ENCODE measurements at places on chromosomes 12 and 14.

- H3K27ac ChIP-seq = no peak overlapping the region
- H3K36me3 ChIP-seq = no peaks in the 10 kb centered on the region
- H3K27me3 ChIP-seq = no peaks in the 10 kb centered on the region
- H3K4me1 ChIP-seq = peaks cover 17% of the 10 kb centered on the region
- DNase-seq = no peak
- no peak overlapping the region for H3K4me3 ChIP-seq
Observed at GRCh38 chr14:64468451-64468850, 3.2 kb downstream of the AKAP5 start.

DNA sequence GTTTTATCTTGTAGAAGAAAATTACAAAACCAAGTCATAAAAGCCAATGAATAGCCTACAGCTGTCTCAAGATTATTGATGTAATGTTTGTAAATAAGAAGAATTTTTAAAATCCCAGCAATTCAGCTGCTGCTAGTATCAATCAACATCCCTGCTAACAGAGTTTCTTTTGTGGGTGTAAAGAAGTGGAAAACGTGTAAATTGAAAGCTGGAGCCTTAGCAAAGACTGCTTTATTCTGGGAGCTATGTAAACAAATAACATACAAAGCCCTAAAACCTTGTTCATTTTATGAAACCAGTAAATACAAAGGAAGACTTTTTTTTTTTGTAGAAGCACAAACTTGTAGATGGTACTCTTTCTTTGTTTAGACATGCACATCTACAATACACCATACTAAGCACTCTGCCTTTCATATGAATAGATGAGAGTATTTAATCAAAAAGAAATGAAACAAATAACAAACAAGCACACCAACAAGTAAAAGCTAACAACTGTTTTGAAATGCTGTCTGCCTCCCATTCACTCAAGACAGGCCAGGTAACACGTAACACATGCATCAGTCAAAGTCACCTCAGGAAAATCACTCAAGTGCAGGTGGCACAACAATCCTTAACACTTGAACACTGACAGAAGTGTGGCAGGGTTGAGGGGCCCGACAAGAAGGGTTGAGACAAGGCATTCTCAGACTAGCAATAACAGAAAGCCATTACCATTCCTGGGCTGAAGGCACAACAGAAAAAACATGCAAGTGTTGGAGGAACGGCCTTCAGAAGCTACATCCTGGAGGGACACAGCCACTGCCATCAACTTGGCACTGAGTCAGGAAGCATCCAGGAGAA lies 1364.0 kb upstream of the SEL1L start:
- no peaks in the 10 kb centered on the region for H3K4me1 ChIP-seq
- no peaks in the 10 kb centered on the region for H3K27me3 ChIP-seq
- H3K36me3 ChIP-seq = no peaks in the 10 kb centered on the region
- no peak overlapping the region for H3K4me3 ChIP-seq
- no peak for DNase-seq
- H3K27ac ChIP-seq = no peak overlapping the region

DNA sequence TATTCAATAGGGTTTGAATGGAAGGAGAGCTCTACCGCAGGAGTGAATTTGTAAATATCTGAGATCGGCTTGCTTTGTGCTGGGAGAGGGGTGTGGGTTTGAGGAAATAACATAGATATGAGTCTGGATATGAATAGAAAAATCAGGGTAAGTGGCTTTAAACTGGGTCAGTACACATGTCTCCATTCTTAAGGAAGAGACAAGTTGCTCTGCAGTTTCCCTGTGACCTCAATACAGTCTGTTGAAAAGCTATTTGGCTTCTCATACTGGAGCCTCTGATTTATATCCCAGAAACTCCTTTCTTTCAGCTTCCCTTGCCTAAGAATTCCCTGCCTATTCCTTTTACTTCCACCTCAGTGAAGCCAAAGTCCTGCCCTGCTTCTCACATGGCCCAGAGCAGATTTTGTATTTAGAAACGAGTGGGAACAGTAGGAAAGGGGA lies 153.5 kb upstream of the ATF7IP start:
- H3K4me3 ChIP-seq = no peak overlapping the region
- H3K4me1 ChIP-seq = no peaks in the 10 kb centered on the region
- no peaks in the 10 kb centered on the region for H3K36me3 ChIP-seq
- no peaks in the 10 kb centered on the region for H3K27me3 ChIP-seq
- H3K27ac ChIP-seq = no peak overlapping the region

- DNase-seq = no peak
- no peaks in the 10 kb centered on the region for H3K27me3 ChIP-seq
- H3K4me3 ChIP-seq = no peak overlapping the region
- no peaks in the 10 kb centered on the region for H3K4me1 ChIP-seq
- H3K27ac ChIP-seq = no peak overlapping the region
Observed at GRCh38 chr12:25839470-25839869, 119.0 kb upstream of the RASSF8 start.

DNA sequence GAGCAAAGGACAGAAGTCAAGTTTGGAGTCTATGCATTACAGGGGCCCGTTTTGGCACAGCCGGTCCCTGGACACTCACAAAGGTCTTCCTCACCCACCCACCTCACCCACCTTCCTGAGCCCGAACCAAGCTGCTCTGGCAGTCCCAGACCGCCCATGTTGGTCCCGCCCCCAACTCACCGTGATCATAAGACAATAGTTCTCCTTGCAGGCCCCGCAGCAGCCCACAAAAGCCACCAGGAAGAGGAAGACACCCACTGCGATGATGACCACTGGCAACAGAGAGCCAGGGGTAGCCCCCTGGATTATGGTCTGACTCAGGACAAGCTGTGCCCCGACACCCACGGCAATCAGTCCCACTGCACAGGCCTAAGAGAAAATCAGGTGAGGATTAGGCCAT lies 1.8 kb downstream of the CD63 start:
- H3K27ac ChIP-seq = peak overlapping the region; percentile 89
- H3K4me3 ChIP-seq = peak overlapping the region; percentile 73
- no peaks in the 10 kb centered on the region for H3K27me3 ChIP-seq
- H3K4me1 ChIP-seq = peaks cover 82% of the 10 kb centered on the region
- no peak for DNase-seq
- peaks cover 45% of the 10 kb centered on the region for H3K36me3 ChIP-seq

DNA sequence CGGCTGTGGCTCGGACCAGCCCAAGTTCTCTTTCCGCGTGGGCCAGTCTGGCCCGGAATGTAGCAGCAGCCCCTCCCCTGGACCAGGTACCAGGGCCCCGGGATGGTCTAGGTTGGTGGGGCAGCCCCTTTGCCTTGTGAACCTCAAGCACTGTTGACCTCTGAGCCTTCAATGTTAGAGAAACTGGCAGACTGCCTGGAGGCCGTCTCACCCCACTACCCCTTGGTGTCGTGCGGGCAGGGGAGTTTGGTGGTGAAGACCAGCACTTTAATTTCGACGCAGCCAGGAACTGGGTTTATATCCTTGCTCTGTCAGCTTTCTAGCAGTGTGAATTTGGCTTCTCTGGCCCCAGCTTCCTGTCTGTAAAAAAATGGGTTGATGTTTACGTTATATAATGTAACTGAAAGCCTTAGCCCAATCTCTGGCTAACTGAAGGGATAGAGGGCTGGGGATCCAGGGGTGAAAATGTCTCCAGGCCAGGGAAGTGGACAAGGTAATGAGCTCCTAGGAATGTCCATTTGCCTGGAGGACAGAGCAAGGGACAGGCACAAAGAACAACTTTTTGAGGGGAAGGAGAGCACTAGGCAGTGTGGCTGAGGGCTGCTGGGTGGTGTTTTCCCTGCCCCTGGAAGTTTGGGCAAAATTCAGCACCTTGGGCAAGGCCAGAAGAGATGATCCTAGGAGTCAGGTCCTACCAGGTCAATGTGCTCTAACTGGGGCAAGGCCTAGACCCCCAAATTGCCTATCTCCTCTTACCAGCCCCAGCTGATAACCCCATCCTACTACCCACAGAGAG lies 11.4 kb downstream of the MCRS1 start:
- H3K27ac ChIP-seq = no peak overlapping the region
- DNase-seq = no peak
- no peaks in the 10 kb centered on the region for H3K4me1 ChIP-seq
- H3K36me3 ChIP-seq = peaks cover 35% of the 10 kb centered on the region
- no peaks in the 10 kb centered on the region for H3K27me3 ChIP-seq

GRCh38 chr12:106415134-106415533 lies 57.6 kb downstream of the POLR3B start:
- no peaks in the 10 kb centered on the region for H3K27me3 ChIP-seq
- H3K4me3 ChIP-seq = no peak overlapping the region
- peaks cover 6% of the 10 kb centered on the region for H3K4me1 ChIP-seq
- H3K27ac ChIP-seq = no peak overlapping the region

DNA sequence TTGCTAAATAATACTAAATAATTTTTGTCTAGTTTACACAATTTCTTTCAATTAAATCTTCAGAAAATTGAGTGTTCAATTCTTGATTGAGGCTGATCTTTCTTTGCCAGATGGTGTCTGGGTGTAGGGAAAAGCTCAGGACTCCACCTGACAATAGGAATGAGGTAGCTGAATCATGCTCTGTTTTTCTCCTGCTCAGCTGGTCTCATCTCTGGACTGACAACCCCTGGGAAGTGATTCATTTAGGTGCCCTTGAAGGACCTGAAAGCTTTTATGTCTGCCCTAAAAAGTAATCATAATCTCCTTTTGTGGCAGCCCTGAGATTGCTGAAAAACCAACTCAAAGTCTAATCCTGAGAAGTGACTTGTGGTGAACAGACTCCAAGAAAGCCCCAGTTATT lies 255.4 kb downstream of the ETNK1 start:
- H3K27ac ChIP-seq = no peak overlapping the region
- DNase-seq = no peak
- no peaks in the 10 kb centered on the region for H3K4me1 ChIP-seq
- H3K27me3 ChIP-seq = no peaks in the 10 kb centered on the region
- H3K36me3 ChIP-seq = no peaks in the 10 kb centered on the region

- peaks cover 36% of the 10 kb centered on the region for H3K4me1 ChIP-seq
- H3K36me3 ChIP-seq = no peaks in the 10 kb centered on the region
- H3K27me3 ChIP-seq = peaks cover 40% of the 10 kb centered on the region
- H3K4me3 ChIP-seq = no peak overlapping the region
- H3K27ac ChIP-seq = no peak overlapping the region
- no peak for DNase-seq
Observed at GRCh38 chr14:36585100-36585499, 2.7 kb upstream of the NKX2-8 start.

GRCh38 chr12:11886339-11886738 lies 184.4 kb upstream of the BCL2L14 start:
- H3K27me3 ChIP-seq = no peaks in the 10 kb centered on the region
- peaks cover 20% of the 10 kb centered on the region for H3K4me1 ChIP-seq

- H3K4me1 ChIP-seq = peaks cover 26% of the 10 kb centered on the region
- peak overlapping the region; percentile 28 for H3K4me3 ChIP-seq
- H3K27me3 ChIP-seq = no peaks in the 10 kb centered on the region
- no peaks in the 10 kb centered on the region for H3K36me3 ChIP-seq
Observed at GRCh38 chr12:68237078-68237477, 11.5 kb upstream of the IL26 start.

- H3K27me3 ChIP-seq = no peaks in the 10 kb centered on the region
- DNase-seq = no peak
- H3K4me1 ChIP-seq = peaks cover 50% of the 10 kb centered on the region
- no peaks in the 10 kb centered on the region for H3K36me3 ChIP-seq
- H3K4me3 ChIP-seq = peak overlapping the region; percentile 89
Observed at GRCh38 chr12:6925540-6926279, 2.0 kb upstream of the ATN1 start.

GRCh38 chr12:38838056-38838850 lies 67.1 kb downstream of the CPNE8 start:
- no peaks in the 10 kb centered on the region for H3K27me3 ChIP-seq
- no peaks in the 10 kb centered on the region for H3K4me1 ChIP-seq
- no peak for DNase-seq
- no peak overlapping the region for H3K4me3 ChIP-seq

DNA sequence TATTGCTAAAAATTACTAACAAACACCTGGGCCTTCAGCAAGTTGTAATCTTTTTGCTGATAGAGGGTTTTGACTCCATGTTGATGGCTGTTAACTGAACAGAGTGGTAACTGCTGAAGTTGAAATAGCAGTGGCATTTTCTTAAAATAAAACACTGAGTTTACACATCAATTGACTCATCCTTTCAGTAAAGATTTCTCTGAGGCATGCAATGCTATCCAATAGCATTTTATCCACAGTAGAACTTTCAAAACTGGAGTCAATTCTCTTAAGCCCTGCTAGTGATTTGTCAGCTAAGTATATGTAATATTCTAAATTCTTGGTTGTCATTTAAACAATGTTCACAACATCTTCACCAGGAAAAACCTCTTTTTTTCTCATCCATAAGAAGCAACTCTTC lies 59.5 kb downstream of the CMAS start:
- no peak overlapping the region for H3K27ac ChIP-seq
- H3K27me3 ChIP-seq = no peaks in the 10 kb centered on the region
- no peaks in the 10 kb centered on the region for H3K36me3 ChIP-seq
- H3K4me3 ChIP-seq = no peak overlapping the region
- DNase-seq = no peak
- H3K4me1 ChIP-seq = no peaks in the 10 kb centered on the region

GRCh38 chr12:99567072-99567471 lies 80.5 kb upstream of the GARIN6 start:
- DNase-seq = no peak
- H3K27ac ChIP-seq = no peak overlapping the region
- no peaks in the 10 kb centered on the region for H3K36me3 ChIP-seq
- H3K4me1 ChIP-seq = no peaks in the 10 kb centered on the region
- H3K27me3 ChIP-seq = no peaks in the 10 kb centered on the region

GRCh38 chr12:121718653-121719239 lies 6.2 kb downstream of the TMEM120B start:
- peaks cover 35% of the 10 kb centered on the region for H3K4me1 ChIP-seq
- DNase-seq = no peak
- no peaks in the 10 kb centered on the region for H3K27me3 ChIP-seq
- no peaks in the 10 kb centered on the region for H3K36me3 ChIP-seq

DNA sequence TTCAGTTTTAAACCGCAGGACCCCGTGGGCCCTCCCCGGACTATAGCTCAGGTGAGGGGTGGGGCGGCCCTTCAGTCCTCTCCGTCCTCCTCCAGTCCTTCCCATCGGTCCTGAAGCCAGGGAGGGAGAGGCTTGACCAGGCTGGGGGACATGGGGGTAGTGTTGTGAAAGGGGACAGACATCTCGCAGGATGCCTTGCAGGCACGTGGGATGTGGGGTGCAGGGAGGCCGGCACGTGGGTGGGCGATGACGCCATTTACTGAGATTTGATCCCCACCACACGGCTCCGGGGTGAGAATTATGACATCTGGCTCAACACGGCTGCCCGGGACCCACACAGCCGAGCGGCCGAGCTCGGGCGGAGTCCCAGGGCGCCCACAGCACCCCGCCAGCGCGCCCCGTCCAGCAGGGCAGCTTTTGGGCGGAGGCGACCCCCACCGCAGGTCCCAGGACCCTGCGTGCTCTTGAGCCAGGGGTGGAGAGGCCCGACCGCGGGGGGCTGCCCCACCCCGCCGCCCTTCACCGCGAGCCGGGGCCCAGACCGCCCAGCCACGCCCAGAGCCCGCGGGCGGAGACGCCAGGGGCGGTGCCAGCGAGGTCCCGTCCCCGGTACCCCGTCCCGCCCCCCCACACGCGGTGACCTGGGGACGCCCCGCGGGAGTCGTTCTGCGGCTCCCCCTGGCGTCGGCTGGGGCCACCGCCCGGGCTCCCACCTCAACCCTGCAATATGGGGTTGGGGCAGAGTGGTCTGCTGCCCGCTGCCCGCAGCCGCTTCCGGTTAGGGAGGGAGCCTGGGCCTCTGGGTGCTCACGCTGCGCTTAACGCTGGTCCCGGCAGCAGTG lies 3.3 kb upstream of the EXOC3L4 start:
- H3K27ac ChIP-seq = peak overlapping the region; percentile 54
- H3K36me3 ChIP-seq = no peaks in the 10 kb centered on the region
- H3K4me3 ChIP-seq = peak overlapping the region; percentile 58
- H3K27me3 ChIP-seq = no peaks in the 10 kb centered on the region
- peaks cover 23% of the 10 kb centered on the region for H3K4me1 ChIP-seq
